Mammary microvascular endothelial cell (primary cell): ENCODE measurements at places on chromosomes 1 and 21. TPM values are rescaled to one million over a fixed set of nuclear protein-coding genes. Genes with fewer than 3 reads are reported as not detected.

The ARMH1 gene
- total RNA-seq: not detected in 2 replicates

The TSPEAR gene
- total RNA-seq: 0.10 TPM in 1 of 2 replicates, not detected in the other

The CHODL gene
- total RNA-seq: not detected in 2 replicates

The FAM78B gene
- 0.15 TPM in 1 of 2 replicates, not detected in the other for total RNA-seq

The PTCH2 gene
- total RNA-seq: 0.13 and 0.20 TPM in 2 replicates

The SYCP1 gene
- not detected in 2 replicates for total RNA-seq

The MYBPH gene
- total RNA-seq: not detected in 2 replicates

The SFN gene
- 0.20 and 0.80 TPM in 2 replicates for total RNA-seq

The IL10RB gene
- total RNA-seq: 30.0 and 39.6 TPM in 2 replicates
